SJSA1 (cell line): ENCODE measurements at places on chromosomes 6 and 20. TPM values are rescaled to one million over a fixed set of nuclear protein-coding genes. Genes with fewer than 3 reads are reported as not detected.
A peak's percentile ranks its signal among the peaks of the same experiment; 100 is the strongest.

- H3K27me3 ChIP-seq, result no peaks in the 10 kb centered on the region
- no peak for DNase-seq
- H3K4me3 ChIP-seq, result no peak overlapping the region
- H3K27ac ChIP-seq, result no peak overlapping the region
Observed at GRCh38 chr20:43900121-43900466, 14.6 kb upstream of the TOX2 start.

DNA sequence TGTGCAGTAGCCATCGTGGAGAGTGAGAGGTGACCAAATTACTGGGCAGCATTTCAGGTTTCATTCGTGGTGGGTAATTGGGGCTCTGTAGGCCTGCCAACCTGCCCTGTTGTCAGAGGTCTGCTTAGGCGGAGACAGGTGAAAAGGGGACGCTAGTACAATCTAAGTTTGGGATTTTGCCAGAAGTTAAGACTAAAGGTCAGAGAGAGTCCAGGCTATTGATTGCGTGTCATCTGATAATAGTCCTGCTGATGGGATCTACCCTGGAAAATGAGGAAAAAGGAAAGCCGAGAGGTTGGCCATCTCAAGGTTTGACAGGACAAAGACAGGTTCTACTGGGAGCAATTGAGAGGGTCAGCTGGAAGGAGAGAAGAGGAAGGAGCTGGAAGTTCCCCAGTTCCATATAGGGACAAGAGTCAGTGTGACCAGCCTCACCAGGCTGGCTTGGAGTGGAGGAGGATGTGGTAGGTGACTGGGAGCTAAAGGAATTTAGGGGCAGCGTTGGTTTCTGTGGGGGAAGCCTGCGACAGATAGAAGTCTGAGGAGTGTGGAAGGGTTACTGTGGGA is 10.9 kb downstream of the ARFGEF2 start:
- peak; percentile 43 for DNase-seq
- peak overlapping the region; percentile 42; the same call in 1 of the 2 replicates for H3K27ac ChIP-seq
- H3K36me3 ChIP-seq, result no peaks in the 10 kb centered on the region
- peaks cover 28% of the 10 kb centered on the region for H3K4me1 ChIP-seq
- no peak overlapping the region for H3K4me3 ChIP-seq

C6orf118 gene
- total RNA-seq, result not detected in 2 replicates

GRCh38 chr6:9527679-9528286 is 887.1 kb downstream of the TFAP2A start:
- no peaks in the 10 kb centered on the region for H3K36me3 ChIP-seq
- no peak for DNase-seq
- no peak overlapping the region for H3K4me3 ChIP-seq
- no peaks in the 10 kb centered on the region for H3K27me3 ChIP-seq
- peaks cover 19% of the 10 kb centered on the region for H3K4me1 ChIP-seq

EFCAB8 gene
- total RNA-seq, result 0.06 and 0.08 TPM in 2 replicates

GGTLC1 gene
- not detected in 2 replicates for total RNA-seq

DNA sequence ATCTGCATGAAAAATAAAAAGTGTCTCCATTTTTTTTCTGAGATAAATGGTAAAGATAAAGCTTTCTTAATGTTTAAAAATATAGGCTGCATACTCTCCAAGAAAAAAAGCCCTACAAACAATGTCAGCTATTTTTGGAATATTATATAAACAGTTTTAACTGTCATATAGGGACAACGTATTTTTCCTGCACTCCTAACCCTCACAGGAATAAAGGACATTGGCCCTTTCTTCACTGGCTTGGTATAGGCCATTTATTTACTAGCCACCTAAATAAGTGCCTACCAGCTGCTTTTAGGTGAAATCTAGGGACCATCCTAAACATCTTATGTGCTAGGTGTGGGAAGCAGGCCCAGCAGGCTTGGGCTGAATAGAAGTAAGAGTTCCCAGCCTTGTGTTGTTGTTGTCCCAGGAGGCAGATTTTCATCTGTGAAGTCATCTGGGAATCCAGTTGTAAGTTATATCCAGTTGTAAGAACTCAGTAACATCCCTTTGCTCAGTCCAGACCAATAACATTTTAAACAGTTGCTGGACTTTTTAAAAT is 21.3 kb downstream of the FOXO3 start:
- H3K4me3 ChIP-seq, result no peak overlapping the region
- H3K4me1 ChIP-seq, result peaks cover 62% of the 10 kb centered on the region
- no peaks in the 10 kb centered on the region for H3K27me3 ChIP-seq
- no peak for DNase-seq

TMEM244 gene
- not detected in 2 replicates for total RNA-seq

- H3K4me3 ChIP-seq, result no peak overlapping the region
- DNase-seq, result peak; percentile 47
- H3K4me1 ChIP-seq, result peaks cover 4% of the 10 kb centered on the region
- no peaks in the 10 kb centered on the region for H3K36me3 ChIP-seq
- no peak overlapping the region for H3K27ac ChIP-seq
Observed at GRCh38 chr6:53437557-53438202, 88.9 kb upstream of the ELOVL5 start.

DNA sequence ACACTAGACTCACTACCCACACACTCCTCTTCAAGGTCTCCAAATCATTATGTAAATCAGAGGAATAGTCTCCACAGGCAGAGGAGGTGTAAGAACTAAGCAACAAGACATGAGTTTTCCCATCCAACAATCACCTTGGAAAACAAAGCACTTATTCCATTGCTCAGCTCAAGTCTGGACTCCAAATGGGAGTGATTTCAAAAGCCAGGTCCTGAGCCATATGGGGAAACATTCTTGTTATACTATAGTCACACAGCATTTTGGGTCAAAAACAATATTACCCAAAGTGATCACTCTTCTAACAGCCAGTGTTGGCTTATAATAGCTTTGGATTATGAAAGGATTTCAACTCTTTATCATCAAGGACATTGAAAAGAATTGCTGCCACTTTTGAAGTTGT is 3.6 kb upstream of the PRPH2 start:
- H3K27me3 ChIP-seq, result no peaks in the 10 kb centered on the region
- H3K4me3 ChIP-seq, result no peak overlapping the region
- DNase-seq, result no peak
- H3K27ac ChIP-seq, result no peak overlapping the region

DNA sequence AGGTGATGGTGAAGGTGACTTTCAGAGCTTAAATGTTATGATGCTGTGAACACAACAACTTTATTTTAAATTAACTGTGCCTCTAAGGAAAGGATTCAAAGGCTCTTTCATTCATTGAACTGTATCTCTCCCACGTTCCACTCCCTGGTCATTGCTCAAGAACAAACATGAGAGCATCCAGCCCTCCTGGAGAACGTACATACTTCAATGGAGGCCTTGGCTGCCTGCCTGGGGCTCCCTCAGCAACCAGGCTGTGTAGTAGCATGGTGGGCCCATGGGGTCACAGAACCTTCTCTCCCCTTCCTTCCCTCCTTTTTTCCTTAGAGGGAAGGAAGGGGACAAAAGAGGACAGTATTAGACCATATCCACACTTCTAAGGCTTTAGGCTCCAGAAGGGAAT is 234.3 kb downstream of the CDC5L start:
- peaks cover 12% of the 10 kb centered on the region for H3K4me1 ChIP-seq
- H3K27ac ChIP-seq, result no peak overlapping the region
- no peak overlapping the region for H3K4me3 ChIP-seq
- DNase-seq, result no peak
- H3K27me3 ChIP-seq, result no peaks in the 10 kb centered on the region

GRCh38 chr6:82408952-82409431 is 45.4 kb downstream of the TPBG start:
- DNase-seq, result no peak
- peaks cover 18% of the 10 kb centered on the region for H3K4me1 ChIP-seq
- H3K36me3 ChIP-seq, result no peaks in the 10 kb centered on the region
- no peak overlapping the region for H3K4me3 ChIP-seq

SPATS1 gene
- total RNA-seq, result not detected in 2 replicates
